Fibroblast of mammary gland (primary cell): ENCODE measurements at places on chromosomes 16 and 17.
A peak's percentile ranks its signal among the peaks of the same experiment; 100 is the strongest.

DNA sequence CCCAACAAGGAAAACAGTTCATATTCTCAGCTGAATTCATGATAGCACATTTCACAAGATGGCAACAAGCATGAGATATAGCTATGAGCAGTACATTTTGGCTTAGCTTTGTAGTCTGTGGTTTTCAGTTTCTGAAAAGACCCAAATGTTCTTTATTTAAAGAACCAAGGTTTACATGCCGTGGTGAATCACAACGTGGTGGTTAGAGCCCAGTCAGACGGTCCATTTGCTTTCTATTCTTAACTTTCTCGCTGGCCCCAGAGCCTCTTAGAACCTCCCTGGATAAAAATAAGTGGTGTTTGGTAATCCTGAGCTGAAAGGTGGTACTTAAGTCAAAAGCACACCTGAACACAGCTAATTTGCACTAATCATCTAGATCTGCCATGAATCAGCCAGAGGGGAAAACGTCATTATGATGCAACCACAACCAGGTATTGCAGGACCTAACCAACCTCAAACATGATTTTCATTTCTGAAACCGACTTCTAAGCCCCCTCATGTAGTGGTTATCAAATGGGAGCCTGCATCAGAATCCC lies 18.6 kb upstream of the HAPSTR1 start:
- peak; percentile 94 for DNase-seq

- no peak for DNase-seq
Observed at GRCh38 chr17:72471296-72471695, 350.5 kb downstream of the SOX9 start.

GRCh38 chr17:39082482-39082881 lies 69.0 kb downstream of the PLXDC1 start:
- DNase-seq, result peak; percentile 86

GRCh38 chr17:13478326-13478830 lies 123.4 kb downstream of the HS3ST3A1 start:
- DNase-seq, result no peak

GRCh38 chr17:57086069-57086930 lies 1.3 kb downstream of the AKAP1 start:
- no peak for DNase-seq

GRCh38 chr16:78405833-78406232 lies 306.4 kb downstream of the WWOX start:
- no peak for DNase-seq
